ENCODE measurements at places on chromosomes 3 and 15. TPM values are rescaled to one million over a fixed set of nuclear protein-coding genes. Genes with fewer than 3 reads are reported as not detected.

DNA sequence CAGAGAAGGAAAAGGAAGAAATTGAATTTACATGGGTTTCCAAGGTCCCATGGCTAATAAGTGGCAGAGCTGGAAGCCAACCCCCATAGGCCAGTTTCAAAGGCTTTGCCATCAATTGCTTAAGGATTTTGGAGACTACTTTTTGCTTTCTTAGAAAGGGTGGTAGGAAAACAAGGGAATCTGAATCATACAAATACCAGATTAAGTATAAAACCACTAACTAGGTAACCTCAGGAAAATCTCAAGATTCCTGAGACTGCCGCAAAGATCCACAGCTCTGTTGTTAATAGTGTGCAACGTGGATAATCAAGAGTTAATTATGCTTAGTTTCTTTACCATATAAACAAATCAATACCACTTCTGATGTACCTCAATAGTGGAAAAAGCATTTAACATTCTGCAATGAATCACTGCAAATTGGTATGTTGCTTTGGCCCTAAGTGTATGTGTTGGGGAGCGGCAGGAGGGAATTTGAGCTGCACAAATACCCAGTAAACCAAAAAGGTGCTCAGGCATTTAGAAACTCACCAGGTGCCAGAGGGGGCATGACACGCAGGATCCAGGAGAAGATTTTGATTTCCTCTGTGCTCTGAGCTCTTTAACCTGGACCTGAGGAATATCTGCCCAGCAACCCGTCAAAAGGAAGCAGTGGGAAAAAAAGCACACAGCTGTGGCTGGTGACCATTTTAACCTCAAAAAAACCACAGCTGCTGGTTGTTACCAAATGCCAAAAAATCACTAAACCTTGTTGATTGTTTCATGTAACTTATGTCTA lies 22.0 kb downstream of the AADAC start:
- no peak for DNase-seq

DNA sequence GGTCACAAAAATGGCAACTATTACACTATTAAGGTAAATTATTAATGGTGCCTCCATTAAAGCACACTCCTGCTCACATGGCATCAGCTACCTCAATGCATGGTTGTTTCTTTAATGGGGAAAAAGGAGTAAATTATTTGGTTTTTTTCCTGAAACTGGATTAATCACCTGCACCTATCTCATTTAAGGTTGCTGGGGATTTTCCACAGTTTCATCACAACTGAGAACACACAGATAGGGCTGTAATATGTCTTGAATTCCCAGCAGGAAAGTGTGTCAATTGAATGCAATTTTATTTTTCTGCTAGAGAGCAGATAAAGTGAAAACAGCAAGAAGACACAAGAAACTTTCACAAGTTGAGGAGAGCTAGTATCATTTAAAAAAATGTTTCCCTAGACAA lies 36.4 kb downstream of the RFTN1 start:
- no peak for DNase-seq

ZPLD1 gene
- total RNA-seq: 14.2 TPM

DNA sequence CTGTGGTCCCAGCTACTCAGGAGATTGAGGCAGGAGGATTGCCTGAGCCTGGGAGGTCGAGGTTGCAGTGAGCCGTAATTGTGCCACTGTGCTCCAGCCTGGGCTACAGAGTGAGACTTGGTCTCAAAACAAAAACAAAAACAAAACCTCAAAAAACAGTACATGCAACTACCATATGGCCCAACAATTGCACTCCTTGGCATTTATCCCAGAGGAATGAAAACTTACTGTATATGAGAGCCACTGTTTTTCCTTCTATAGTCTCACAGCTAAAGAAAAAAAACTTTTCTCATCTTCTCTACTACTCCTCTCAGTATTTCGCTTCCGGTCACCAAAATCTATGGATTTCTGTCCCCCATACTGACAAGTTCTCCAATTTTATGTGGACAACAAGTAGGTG lies 84.3 kb downstream of the FLNB start:
- no peak for DNase-seq

GRCh38 chr15:95609096-95609495 lies 721.4 kb upstream of the NR2F2 start:
- no peak for DNase-seq

DNA sequence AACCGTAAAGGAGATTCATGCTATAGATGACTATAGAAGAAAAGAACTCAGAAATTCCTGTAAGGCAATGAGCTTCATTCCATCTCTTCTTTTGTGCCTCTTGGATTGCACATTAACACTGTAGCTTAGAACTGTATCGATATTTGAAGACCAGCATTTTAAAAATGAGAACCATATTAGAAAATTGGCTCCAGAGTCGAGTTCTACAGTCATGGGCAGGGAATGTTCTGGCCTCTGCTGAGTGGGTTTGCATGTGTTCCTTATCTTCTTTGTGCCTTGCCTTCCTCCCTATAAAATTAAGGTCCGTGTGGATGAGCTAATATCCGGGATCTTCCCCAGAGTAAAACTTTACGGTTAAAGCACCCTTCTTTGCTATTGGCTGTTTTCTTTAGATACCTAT lies 77.4 kb upstream of the PLCL2 start:
- no peak for DNase-seq

DNA sequence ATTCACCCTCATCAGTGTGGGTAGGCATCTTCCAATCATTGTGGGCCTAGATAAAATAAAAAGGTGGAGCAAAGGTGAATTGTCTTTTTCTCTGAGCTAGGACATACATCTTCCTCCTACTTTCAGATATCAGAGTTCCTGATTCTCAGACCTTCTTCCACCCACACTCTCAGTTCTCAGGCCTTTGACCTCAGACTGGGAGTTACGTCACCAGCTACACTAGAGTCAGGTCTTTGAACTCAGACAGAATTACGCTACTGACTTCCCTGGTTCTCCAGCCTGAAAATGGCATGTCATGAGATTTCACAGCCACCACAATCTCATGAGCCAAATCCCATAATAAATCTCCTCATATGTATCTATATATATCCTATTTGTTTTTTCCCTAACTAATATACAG lies 39.0 kb downstream of the STRIT1 start:
- no peak for DNase-seq

DNA sequence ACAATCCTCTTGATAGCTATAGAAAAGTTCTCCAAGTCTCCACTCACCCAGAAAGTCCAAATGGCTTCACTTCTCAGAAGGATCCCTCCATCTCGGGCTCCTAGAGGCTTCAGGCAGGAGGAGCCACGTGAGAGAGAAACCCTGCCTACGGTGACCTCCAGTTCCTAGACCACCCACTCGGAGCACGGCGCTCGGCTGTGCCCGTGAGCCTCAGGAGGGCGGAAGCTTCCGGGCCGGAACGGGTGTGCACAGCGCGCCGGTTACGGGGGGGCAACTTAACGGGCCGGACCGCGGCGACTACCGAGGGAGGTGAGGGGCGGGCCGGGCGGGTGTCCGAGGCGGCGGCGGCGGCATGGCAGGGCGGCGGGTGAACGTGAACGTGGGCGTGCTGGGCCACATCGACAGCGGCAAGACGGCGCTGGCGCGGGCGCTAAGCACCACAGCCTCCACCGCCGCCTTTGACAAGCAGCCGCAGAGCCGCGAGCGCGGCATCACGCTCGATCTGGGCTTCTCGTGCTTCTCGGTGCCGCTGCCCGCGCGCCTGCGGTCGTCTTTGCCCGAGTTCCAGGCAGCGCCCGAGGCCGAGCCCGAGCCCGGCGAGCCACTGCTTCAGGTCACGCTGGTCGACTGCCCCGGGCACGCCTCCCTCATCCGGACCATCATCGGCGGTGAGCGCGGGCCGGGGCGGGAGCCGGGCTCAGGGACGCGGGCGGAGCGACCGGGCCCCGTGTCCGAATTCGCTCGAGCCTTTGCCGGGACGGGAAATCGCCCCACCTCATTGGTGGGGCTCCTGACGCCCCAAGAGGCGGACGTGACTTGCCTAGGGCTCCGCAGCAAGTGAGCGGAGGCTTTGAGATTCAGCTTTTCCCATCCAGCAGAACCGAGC lies at the start of gene EEFSEC:
Gene EEFSEC (plus strand): TSS at position 326 of the 886 bp plus-strand sequence. CDS start 27 bp downstream, at position 353.
- DNase-seq: peak; percentile 68

GRCh38 chr15:65812916-65813315 lies 20.8 kb upstream of the DENND4A start:
- no peak for DNase-seq

- no peak for DNase-seq
These were observed 2.1 kb downstream of the RNU5B-1 start for GRCh38 chr15:65306551-65306950.

DNA sequence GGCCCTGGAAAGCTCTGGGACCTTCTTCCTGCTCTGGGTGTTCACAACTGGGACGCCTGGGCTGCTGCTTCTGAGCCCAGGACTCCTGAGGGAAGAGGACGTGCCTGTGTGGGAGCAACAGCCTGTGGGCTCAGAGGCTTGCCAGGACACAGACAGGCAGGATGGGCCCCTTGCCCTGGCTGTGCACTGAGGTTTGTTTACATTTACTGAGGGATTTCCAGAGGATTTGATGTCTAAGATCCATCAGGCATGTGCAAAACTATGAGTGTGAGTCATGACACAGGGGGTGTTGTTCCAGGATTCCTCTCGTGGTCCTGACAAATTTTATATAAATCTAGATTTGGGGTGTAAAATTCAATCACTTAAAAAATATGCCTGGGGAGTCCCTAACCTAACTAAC lies 10.6 kb downstream of the CCR9 start:
- DNase-seq: no peak

C3orf20 gene
- total RNA-seq: not detected

GOLGA8J gene
- not detected for total RNA-seq

GRCh38 chr15:37100966-37101215 lies 542 bp upstream of the MEIS2 start:
- no peak for DNase-seq

DNA sequence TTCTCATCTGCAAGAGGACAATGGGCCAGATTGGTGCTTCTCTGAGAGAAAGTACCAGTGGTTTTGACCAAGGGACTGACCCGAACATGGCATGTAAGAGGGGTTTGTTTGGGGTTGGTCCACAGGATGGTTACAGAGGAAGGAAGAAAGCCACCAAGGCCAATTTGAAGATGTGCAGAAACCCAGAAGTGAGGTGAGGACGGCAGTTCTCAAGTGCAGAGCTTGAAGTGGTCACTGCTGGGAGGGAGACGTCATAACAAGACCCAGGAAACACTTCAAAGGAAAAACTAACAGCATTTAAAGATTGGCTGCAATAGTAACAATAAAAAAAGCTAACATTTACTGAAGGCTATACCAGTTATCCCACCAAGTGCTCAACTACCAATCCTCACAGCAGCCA lies 29.1 kb downstream of the LIPC start:
- no peak for DNase-seq

ALDH1A3 gene
- 2.1 TPM for total RNA-seq

DNA sequence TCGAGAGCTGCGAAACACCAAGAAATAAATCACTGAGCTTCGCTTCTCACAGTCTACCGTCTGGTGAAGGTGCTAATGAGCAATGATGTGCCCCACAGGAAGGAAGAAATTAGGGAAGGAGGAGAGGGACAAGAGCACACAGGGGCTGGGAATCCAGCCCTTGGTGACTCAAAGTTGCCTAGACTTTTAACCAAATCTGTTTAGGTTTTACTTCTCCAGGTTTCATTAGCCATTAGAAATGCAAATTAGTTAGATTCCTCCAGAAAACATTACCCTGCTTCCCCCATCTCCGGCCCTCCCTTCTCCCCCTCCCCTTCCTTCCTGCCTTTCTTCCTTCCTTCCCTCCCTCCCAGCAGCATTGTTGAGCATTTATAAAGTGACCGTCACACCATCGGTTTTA lies 59.3 kb upstream of the UBE2E1 start:
- DNase-seq: no peak

Measured in mucosa of gallbladder (tissue), 1 donor.